ENCODE measurements at places on chromosomes 7 and 10.

- no peak for DNase-seq
These were observed 329.4 kb upstream of the MYO3A start for GRCh38 chr10:25604591-25604990.

- DNase-seq = no peak
These were observed 150.0 kb upstream of the IGFBP3 start for GRCh38 chr7:46071076-46071475.

DNA sequence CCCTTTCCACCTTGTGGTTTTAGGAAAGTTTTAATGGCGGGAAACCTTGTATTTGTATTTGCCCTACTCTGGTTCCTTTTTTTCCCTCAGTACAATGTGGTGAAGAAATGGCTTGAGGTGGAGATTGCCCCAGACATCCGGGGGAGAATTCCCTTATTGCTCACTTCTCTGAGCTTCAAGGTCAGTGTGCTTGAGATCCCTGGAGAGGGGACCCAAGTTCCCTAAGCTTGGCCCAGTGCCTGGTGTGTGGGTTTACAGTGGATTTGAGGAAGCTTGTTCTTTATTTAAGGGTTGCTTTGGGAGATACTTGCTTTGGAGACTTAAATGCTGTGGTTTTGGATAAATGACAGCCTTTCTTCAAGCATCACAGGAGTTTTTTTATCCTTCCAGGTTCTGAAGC lies 18.3 kb downstream of the CALHM2 start:
- no peak for DNase-seq

GRCh38 chr10:95400787-95401186 lies 110.0 kb upstream of the PDLIM1 start:
- DNase-seq = no peak

DNA sequence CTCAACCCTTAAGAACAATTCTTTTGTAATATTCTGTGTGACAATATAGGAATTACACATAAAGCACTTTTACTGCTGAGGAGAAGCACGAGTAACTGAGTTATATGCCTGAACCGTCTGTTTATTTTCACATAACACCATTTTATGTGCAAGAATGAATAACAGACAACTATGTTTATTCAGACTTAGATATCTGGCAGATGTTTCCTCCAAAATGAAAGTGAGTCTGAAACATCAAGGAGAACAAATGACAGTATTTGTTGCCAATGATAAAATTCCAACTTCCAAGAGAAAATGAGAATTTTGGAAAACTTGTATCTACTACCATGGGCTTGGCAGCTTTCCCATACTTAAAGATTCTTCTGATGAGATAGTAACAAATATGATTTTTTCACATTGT lies 51.4 kb downstream of the DNMBP start:
- no peak for DNase-seq

GRCh38 chr7:5309146-5309545 lies 26.4 kb downstream of the SLC29A4 start:
- no peak for DNase-seq

DNA sequence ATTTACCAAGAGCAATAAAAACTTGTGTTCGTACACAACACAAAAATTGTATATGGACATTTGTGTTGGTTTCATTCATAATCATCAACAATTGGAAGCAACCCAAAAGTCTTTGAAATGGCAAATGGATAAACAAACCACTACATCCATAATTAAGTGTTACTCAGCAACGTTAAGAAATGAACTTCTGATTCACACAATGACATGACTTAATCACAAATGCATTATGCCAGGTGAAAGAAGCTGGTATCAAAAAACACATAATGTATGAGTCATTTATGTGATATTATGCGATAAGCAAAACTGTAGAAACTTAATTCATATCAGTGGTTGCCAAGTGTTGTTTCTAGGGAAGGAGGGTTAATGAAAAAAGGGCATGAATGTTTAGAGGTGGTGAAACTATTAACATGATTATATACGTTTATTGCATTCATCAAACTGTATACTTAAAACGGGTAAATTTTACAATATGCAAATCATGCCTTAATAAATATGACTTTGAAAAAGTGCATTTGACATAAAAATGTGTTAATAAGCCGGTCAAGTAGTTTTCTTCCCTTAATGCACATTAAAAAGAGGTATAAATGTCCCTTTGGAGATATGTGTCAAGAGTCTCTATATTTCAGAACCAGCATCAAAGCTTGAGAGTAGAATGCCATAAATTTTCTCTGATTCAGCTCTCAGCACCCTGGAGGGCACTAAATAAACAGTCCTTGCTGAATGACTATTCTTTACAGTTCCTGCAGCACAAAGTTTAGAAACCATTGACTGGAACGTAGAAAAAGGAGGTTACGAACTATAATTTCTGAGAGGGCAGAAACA lies 84.8 kb upstream of the GRM3 start:
- DNase-seq = no peak

- DNase-seq = no peak
These were observed 69.7 kb downstream of the VCL start for GRCh38 chr10:74067373-74068352.

- DNase-seq = no peak
These were observed 171.5 kb upstream of the TCF7L2 start for GRCh38 chr10:112778579-112778978.

GRCh38 chr10:129770286-129770685 lies 193.8 kb downstream of the EBF3 start:
- no peak for DNase-seq

- DNase-seq = no peak
These were observed 27.8 kb downstream of the DIP2C start for GRCh38 chr10:661597-662222.

All from activated T-helper 9 cell treated with anti-CD3 and anti-CD28 coated beads, Interleukin-2, amount 50 U/mL, for 16 hours (primary cell).